ENCODE measurements at places on chromosomes 11 and 22.
A peak's percentile ranks its signal among the peaks of the same experiment; 100 is the strongest.

DNA sequence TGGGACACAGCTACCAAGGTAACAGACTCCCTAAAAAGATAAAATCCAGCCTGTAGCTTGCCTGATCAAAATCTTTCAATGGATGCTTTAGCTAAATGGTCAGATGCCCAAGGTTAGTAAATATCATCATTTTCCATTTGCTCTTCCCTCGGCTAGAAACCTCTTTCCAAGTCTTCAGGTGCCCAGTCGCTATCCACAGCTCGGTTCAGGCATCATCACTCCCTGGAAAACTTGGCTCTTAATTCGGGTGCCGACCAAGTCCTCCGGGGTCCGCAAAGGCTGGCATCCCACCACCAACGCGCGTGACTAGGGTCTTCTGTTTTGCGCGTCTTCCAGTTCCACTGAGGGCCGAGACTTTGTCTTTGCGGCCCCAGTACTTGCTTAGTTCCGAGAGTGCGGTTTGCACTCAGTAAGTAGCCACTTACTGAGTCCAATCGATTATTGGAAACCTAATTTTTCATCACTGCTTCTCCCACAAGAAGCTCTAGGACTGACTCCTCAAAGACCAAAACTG, 44.3 kb downstream of the OR4D9 start:
- no peak for DNase-seq

DNA sequence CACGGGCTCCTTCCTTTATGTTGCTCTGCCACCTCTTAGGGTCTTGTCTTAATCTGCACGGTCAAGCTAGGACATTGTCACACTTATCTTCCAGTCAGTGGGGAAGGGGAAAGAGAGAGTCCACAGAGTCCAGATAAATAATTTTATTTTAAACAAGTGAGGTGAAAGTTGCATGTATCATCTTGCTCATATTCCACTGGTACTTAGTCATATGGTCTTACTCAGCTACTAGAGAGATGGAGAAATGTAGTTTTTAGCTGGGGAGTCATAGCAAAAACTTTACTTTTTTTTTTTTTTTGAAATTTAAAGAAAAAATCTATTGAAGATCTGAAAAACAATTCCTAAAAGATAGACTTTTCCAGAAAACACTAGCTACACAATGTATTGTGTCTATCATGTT, 29.0 kb downstream of the PDE3B start:
- no peak for DNase-seq

GRCh38 chr22:22763512-22763911, 119.1 kb downstream of the GGTLC2 start:
- no peak for DNase-seq

DNA sequence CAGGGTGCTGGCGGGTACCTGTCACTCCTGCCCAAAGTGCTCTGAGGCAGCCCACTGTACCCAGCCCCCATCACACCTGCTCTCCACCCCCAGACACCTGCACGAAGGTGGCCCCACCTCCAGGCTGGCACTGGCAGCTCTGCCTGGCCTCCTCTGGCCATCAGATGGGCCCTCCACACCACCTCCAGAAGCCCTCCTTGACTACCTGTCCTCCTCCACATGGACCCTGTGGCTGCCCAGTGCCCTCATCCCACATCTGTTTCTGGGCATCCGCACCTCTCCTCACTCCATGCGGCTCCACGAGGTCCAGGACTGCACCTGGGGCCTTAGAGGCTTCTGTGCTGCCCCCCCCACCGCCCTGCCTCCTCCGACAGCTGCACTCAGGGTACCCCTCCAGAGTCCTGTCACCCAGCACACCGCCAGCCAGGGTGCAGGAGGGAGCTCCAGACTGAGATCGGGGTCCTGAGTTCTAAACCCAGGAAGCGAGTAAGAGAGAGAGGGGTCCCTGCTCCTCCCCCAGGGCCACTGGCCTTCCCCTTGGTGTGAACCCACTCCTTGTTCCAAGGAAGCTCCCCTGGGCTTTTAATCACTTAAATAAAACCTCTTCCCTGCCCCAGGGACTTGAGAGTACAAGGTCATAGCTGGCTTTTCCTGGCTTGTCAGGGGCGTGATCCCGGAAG, 1.7 kb downstream of the CTSD start:
- DNase-seq = no peak

DNA sequence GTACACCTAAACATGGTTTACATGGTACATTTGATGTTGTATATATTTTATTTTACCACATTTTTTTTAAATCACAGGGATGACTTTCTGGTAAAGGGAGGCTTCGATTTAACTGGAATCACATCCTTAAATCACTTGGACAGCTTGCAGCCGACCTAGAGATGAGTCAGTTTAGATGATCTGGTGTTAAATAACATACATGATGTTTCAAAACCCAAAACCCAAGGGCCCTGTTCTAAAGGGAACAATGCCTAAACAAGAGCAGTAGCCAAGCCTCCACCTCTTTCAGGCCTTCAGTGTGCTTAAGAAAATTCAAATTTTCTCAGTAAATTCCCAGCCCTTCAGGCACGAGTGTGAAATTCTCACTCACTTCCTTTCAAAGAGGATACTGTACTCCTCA, 108.8 kb downstream of the WT1 start:
- DNase-seq = no peak

DNA sequence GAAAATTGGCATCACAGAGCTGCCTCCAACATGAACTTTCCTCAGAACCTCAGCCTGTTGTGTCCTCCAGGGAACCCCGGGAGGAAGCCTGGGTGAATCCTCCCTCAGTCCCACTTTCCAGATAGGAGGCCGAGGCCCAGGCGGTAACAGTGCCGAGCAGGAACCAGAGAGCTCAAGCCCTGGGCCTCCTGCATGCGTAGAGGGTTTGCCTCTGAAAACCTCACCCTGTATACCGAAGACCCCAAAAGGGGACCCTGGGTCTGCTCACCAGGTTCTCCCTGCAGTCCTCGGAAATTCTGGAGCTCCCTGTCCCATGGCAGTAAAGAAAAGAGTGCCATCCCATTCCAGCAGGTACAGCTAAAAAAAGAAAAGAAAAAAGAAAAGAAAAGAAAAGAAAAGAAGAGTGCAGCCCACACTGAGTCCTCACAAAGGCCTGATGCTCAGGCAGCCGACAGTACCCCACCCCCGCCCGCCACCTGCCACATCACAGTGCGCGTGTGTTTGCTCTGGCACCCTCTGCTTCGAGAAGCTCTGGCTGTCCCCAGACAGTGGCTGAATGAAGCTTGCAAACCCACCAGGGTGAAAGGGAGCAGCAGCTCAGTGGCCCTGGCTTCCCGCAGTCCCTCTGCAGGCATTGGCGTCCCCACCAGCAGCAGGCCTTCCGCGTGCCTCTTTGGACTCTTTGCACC, 28.4 kb upstream of the FADD start:
- no peak for DNase-seq

DNA sequence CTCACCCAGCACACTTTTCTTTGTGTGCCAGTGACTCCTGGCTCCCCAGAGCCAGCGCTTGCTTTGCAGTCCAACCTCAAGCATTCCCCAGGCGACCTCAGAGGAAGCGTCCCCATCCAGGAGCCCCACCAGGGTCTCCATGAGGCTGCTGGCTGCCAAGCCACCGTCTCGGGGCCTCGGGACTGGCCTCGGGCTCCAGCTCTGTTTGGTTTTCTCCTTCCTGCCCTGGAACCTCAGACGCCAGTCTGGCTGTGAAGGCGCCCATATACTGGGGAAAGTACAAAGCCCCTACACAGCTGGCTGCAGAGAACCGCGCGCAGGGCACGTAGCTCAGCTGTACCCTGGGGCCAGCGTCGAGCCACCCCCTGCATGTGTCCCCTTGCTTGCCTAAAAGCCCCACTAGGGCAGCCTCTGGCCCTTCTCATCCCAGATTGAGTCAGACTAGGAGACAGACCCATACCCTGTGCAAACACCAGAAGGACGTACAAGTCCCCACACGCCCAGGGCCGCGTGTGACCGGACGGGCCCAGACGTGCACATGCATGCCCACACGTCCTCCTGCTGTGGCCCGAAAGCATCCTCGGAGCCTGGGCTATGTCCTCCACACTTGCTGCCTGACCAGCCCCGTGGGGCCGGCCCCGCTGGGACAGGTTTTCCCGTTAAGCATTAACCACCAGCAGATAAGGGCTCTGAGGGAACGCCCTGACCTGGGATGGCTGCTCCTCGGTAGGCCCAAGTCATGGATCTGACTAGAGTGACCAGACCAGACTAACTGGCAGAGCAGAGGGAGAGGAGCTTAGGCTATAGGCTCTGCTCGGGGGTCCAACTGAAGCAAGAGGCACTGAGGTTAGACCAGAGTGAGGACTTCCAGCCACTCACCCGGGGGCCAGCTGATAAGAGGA, 4.2 kb upstream of the SYT8 start:
- DNase-seq = no peak

DNA sequence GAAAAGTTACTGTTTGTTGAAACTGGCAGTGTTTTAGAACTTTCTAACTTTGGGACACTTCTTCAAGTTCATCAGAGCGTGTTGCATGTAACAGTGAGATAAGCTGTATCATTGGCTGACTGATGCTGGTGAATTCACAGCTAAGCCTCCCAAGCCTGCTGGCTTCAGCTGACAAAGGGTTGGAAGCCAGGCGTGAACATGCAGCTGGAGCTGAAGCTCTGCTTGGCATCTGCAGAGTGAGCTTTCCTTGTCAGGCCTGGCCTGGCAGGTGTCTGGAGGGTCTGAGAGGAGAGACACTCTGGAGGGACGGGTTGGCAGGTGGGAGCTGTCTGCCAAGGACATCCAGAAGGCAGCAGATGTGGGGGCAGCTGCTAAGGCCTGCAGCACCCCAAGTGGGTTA, 1.5 kb downstream of the AMPD3 start:
- DNase-seq = no peak

DNA sequence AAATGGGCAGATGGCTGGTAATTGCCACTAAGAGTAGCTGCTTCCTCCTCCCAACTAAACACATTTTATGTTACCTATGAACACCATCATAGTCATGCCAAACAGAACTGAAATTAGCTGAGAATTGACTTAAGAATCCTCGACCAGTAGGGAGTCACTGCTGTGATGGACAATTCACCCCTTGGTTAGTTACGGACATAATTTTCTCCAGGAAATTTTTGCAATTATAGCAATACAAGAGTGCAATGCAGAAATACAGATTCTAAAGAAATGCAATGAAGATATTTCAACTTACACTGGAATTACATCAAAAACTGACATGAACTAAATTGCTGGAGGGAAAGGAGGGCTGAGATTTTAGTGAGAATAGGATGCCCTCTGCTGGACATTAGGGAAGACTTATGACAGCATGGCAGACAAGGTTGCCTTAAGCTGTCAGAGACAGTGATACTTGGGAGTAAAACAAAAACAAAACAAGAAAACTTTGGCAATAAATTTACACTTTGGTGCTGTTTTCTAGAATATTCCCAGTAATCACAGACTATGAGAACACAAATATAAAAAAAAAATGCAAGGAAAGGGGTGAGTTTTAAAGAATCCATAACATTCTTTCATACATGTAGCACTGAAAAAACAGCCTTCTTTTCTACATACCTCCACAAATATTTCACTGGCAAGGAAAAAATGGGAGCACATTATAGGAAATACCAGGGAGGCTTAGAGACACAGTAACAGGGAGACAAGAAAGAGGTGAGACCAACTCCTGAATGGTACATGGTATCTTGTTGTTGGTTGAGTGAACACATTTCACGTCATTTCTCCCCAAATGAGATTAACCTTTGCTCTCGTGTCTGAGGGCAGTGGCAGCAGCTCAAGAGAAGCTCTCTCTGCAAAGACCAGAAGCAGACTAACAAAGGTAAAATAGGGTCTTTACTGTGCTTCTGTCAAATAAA, 11.2 kb upstream of the PPP2R1B start:
- DNase-seq = no peak

- DNase-seq = peak; percentile 53
These were observed 32.8 kb downstream of the PITPNB start for GRCh38 chr22:27885977-27886842.

- DNase-seq = no peak
These were observed 36.9 kb downstream of the IGF2 start for GRCh38 chr11:2102132-2102882.

- no peak for DNase-seq
These were observed 168.8 kb downstream of the RCN1 start for GRCh38 chr11:32259641-32260081.

GRCh38 chr22:37187552-37187890, 526 bp downstream of the C1QTNF6 start:
- no peak for DNase-seq

DNA sequence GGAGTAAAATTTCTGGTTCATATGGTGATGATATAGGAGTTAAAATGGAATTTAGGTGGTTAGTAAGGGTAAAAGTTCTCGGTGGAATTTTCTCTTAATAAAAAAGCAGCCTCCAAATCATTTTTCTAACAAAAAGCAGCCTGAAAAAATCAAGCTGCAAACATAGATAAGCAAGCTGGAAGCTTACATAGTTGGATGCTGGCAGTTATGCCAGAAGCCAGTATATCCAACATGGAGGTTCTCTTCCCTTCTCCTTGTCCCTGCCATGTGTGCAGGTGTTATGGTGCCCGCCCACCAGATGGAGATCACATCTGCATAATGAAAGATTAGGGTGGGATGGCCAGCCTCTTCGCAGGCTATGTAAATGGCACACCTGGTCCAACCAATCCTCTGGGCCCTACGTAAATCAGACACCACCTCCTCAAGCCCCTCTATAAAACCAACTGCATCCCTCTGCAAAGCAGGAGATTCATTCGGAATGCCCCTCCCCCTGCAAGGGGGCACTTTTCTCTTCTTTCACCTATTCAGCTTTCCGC, 22.4 kb downstream of the PIWIL3 start:
- DNase-seq = no peak

- no peak for DNase-seq
These were observed 1.5 kb upstream of the MMP20 start for GRCh38 chr11:102626676-102627075.

- DNase-seq = no peak
These were observed 23.0 kb downstream of the RCN1 start for GRCh38 chr11:32113920-32114203.

DNA sequence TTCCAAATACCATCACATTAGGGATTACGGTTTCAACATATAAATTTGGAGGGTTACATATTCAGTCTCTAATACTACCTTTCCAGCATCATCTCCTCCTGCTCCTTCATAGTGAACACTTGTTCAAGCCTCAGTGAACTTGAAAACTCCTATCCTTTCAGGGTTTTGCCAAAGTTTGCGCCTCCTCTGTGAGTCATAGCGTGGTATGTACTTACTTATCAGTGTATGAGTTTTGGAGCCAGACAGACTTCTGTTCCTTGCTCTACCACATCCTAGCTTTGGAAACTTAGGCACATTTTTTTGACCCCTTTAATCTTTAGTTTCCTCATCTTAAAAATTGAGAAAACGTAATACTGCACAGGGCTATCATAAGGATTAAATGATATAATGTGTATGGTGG, 160.1 kb upstream of the ZC3H12C start:
- DNase-seq = no peak

- DNase-seq = no peak
These were observed 505 bp upstream of the TMEM132A start for GRCh38 chr11:60923800-60924109.

DNA sequence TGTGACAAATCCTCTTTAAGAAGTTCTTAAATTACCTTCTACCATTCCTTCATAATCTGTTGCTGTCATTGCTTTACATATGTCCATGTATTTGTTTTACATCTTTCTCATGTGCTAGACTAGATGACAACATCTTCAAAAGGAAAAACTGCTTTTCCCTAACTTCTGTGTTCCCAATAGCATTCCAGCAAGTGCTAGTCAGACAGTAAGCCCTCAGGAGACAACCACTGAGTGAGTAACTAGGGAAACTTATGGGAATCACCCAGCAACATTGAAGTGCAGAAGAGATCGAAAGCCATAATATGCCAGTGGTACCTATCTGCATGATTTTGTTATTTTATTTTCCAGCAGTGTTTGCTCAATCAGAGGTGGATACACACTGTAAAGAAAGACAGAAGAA, 889.7 kb upstream of the API5 start:
- no peak for DNase-seq

GRCh38 chr11:65872586-65873317, at the start of gene EFEMP2:
EFEMP2 (minus strand) TSS chr11:65872800; CDS start chr11:65872354, 446 bp downstream.
- no peak for DNase-seq

GRCh38 chr11:105202844-105203548, 63.4 kb upstream of the CARD18 start:
- DNase-seq = no peak
